ENCODE measurements at places on chromosomes 5 and 9.

GRCh38 chr5:173869316-173869715 lies 18.8 kb upstream of the CPEB4 start:
- H3K4me1 ChIP-seq: peaks cover 10% of the 10 kb centered on the region
- DNase-seq: no peak
- no peaks in the 10 kb centered on the region for H3K36me3 ChIP-seq
- no peaks in the 10 kb centered on the region for H3K27me3 ChIP-seq
- no peak overlapping the region for H3K27ac ChIP-seq

GRCh38 chr5:55226027-55226933 lies 835 bp downstream of the MCIDAS start:
- H3K36me3 ChIP-seq: no peaks in the 10 kb centered on the region
- peak overlapping the region; percentile 74 for H3K4me3 ChIP-seq

DNA sequence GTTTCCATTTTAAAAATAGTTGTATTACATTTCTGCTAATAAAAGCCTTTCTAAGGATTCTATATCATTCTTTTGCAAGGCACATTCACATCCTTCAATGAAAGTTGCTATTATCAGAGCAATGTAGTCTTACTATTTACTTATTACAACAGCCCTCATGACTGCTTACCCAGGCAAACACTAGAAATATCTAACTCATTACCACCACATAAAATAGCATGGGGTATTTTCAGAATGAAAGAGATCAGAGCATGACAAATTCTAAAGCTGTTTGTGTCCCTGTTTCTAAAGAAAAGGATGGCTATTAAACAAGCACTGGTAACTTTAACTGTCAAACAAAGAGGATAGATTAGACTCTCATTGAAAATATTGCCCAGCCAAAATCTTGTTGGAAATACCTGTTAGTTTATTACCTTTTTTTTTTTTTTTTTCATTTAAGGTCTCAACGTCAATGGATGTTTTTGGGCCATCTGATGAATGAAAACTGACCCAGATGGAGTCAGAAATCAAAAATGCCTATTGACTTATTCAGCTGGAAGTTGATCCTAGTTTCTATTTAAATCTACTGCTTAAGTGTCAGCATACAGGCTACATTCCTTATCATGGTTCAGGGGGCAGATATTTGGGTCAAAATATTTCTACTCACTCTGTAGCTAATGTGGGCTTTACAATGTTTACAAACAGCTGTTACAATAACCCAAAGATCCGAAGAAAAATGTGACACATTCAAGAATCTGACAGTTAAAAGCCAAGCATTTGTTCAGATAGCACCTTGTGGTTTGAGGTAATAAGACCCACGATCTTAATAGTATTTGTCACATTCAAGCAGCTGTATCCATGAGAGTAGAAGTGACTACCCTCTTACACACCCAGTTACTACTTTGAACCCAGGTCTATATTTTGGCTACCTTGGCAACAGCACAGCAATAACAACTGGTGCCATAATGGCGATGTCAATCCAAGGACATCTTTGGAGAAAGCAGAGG lies 554.8 kb upstream of the MEF2C start:
- no peaks in the 10 kb centered on the region for H3K4me1 ChIP-seq
- no peaks in the 10 kb centered on the region for H3K36me3 ChIP-seq
- no peaks in the 10 kb centered on the region for H3K27me3 ChIP-seq
- no peak overlapping the region for H3K4me3 ChIP-seq
- no peak overlapping the region for H3K27ac ChIP-seq
- DNase-seq: no peak

DNA sequence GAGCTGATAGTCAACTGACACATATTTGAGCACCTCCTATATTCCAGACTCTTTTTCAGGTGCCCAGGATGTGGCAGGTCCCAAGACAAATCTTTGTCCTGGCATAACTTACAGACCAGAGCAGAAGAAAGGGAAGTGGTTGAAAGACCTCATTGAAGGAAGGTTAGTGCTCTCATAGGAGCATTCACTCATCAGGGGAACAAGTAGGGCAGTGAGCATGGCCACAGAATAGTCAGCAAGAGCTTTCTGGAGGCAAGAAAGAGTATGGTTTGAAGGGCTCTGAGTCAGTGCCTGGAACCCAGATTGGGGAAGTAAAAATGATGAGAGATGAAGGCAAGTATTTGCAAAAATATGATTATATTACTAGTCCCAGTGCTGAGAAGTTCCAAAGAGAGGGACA lies 25.0 kb upstream of the ERMP1 start:
- no peak overlapping the region for H3K4me3 ChIP-seq
- H3K27me3 ChIP-seq: no peaks in the 10 kb centered on the region
- no peaks in the 10 kb centered on the region for H3K4me1 ChIP-seq

DNA sequence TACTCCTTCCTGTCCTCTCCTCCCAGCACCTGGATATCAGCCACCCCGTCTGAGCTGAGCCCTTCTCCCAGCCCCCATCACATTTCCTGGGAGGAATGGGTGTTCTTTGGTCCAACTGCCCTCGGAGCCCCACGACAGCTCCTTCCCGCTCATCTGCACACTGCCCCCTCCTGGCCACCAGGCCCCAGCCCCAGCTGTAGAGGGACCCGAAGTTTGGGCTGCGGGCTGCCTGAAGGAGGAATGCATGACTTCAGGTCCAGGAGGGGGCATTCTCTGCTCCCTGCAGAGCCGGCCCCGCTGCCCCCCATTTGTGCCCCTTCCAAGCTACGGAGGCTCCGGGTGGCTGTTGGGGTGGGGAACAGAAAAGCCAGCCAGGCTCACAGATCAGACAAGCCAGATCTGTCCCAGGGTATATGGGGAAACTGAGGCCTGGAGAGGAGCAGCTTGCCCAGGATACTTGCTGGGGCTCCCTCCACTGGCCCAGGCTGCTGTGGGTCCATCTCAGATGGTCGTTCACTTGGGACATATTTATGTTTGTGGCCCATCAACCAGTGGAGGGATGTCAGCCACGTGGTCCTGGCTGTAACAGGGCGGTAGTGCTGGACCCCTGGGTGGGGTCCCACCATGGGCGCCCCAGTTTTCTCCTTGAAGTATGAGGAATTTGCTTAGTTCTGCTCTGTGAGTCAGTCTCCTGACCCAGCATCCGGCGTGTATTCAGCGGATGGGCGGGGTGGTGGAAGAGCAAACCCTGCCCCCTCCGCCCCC lies 33.1 kb downstream of the DAB2IP start:
- no peaks in the 10 kb centered on the region for H3K4me1 ChIP-seq
- no peaks in the 10 kb centered on the region for H3K36me3 ChIP-seq
- no peak overlapping the region for H3K4me3 ChIP-seq

DNA sequence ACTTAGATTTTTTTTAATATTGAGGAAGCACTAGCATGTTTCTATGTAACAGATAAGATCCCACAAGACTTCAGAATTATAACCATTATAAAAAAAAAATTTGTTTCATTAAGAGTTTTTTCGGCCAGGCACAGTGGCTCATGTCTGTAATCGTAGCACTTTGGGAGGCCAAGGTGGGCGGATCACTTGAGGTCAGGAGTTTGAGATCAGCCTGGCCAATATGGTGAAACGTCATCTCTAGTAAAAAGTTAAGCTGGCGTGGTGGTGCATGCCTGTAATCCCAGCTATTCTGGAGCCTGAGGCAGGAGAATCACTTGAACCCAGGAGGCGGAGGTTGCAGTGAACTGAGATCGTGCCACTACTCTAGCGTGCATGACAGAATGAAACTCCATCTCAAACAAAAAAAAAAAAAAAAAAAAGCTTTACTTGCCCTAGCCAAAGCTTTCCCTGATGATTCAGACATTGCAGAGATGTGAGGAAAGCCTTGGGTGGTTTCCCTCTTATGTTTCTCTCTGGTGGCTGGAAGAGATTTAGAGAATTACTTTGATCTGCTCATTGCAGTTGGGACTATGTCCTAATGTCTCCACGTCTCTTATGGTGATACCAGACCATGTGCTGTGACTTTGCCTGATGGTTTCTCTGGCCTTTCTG lies 65.4 kb downstream of the EGFLAM start:
- no peak for DNase-seq
- H3K4me3 ChIP-seq: no peak overlapping the region
- no peaks in the 10 kb centered on the region for H3K4me1 ChIP-seq
- H3K36me3 ChIP-seq: no peaks in the 10 kb centered on the region

DNA sequence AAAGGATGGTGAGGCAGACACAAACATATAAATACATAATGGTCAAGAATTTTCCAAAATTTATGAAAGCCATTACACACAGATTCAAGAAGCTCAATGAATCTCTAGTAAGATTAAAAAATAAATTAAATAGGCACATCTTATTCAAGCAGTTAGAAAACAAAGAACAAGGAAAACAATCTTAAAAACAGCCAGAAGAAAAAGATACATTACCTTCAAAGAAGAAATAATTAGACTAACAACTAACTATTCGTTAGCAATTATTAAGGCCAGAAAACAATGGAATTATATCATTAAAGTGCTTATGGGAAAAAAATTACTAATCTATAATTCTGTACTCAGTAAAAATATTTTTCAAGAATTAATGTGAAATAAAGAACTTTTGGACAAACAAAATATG lies 593.1 kb downstream of the EBF1 start:
- no peak overlapping the region for H3K27ac ChIP-seq
- no peak for DNase-seq
- H3K4me1 ChIP-seq: no peaks in the 10 kb centered on the region
- H3K27me3 ChIP-seq: no peaks in the 10 kb centered on the region
- no peaks in the 10 kb centered on the region for H3K36me3 ChIP-seq

DNA sequence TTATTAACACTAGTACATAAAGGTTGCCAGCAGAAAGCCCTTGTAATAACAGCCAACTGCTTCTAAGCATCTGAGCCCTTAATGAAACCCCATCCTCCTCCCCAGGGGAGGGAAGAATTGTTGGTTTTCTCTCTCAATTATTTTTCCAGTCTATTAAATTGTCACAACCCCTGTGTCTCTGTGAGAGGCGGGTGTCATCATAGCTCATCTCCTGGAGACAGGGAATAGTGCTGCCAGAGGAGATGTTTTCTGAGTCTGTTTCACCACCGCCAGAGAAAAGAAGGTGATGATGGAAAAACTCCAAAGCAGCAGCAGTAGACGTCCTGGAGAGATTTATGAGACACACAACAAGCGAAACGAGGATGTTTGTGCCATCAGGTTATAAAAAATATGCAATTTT lies 271.1 kb upstream of the NMUR2 start:
- H3K27me3 ChIP-seq: no peaks in the 10 kb centered on the region
- no peak for DNase-seq
- H3K36me3 ChIP-seq: no peaks in the 10 kb centered on the region
- no peak overlapping the region for H3K27ac ChIP-seq

DNA sequence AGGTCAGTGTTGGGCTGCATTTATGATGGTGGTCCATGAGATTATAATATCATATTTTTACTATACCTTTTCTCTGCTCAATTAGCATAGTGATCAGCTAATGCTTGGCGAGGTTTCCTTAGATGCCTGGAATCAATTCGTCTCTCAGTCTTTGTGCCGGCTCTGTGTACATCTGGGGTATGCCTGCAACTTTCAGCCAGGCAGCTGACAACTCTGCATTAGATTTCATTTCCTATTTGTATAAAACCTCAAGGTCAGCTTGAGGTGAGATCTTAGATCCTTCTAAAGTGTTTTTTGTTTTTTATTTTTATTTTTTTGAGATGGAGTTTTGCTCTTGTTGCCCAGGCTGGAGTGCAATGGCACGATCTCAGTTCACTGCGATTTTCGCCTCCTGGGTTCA lies 86.8 kb downstream of the MELK start:
- DNase-seq: no peak
- no peak overlapping the region for H3K27ac ChIP-seq
- no peaks in the 10 kb centered on the region for H3K27me3 ChIP-seq
- no peaks in the 10 kb centered on the region for H3K4me1 ChIP-seq

- no peaks in the 10 kb centered on the region for H3K27me3 ChIP-seq
- no peak overlapping the region for H3K4me3 ChIP-seq
- peaks cover 5% of the 10 kb centered on the region for H3K4me1 ChIP-seq
- no peaks in the 10 kb centered on the region for H3K36me3 ChIP-seq
- no peak overlapping the region for H3K27ac ChIP-seq
Observed at GRCh38 chr9:34431667-34432066, 26.7 kb downstream of the FAM219A start.

GRCh38 chr5:77957931-77958521 lies 181.9 kb upstream of the TBCA start:
- H3K27ac ChIP-seq: no peak overlapping the region
- no peaks in the 10 kb centered on the region for H3K27me3 ChIP-seq
- peak overlapping the region; percentile 32 for H3K4me3 ChIP-seq
- no peaks in the 10 kb centered on the region for H3K36me3 ChIP-seq

DNA sequence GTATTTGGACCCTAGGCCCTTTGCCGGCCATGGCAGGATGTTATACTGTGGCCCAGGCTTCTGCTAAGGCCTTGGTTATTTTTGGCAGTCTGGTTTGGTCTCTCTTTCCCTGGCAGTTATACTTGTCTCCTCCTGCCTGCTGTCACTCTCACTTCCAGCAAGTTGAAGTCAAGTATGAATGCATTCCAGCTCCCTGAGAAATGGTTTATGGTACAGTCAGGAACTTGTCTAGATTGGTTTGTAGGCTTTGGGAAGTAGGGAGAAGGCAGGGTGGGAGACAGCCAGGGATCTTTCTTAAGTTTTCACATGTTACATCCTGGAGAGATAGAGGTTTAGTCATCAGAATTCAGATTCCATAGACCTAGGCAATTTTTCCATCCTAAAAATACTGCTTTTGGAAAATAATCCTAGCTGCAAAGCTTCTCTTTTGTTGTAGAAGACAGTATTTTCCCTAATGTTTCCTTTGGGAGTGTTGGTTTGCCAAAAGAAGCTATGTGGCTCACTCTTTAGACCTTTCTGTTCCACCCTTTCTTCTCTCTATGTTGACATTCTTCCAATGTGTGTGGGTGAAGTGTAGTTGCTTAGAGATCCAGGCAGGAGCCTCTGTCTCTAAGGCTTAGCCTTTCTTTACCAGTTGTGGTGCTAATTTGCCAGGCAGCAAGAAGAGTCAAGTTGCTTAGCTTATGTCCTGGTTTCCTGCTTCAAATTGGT lies 2.5 kb upstream of the KDM3B start:
- no peaks in the 10 kb centered on the region for H3K27me3 ChIP-seq
- H3K4me3 ChIP-seq: no peak overlapping the region
- DNase-seq: no peak
- peak overlapping the region; percentile 92 for H3K27ac ChIP-seq

GRCh38 chr5:66788556-66788955 lies 192.4 kb downstream of the MAST4 start:
- H3K4me1 ChIP-seq: no peaks in the 10 kb centered on the region
- H3K27ac ChIP-seq: no peak overlapping the region
- no peak overlapping the region for H3K4me3 ChIP-seq
- no peak for DNase-seq
- no peaks in the 10 kb centered on the region for H3K36me3 ChIP-seq
- no peaks in the 10 kb centered on the region for H3K27me3 ChIP-seq

- DNase-seq: no peak
- no peak overlapping the region for H3K4me3 ChIP-seq
- H3K27ac ChIP-seq: no peak overlapping the region
- H3K27me3 ChIP-seq: no peaks in the 10 kb centered on the region
Observed at GRCh38 chr9:2991292-2991691, 147.4 kb upstream of the PUM3 start.
